ENCODE measurements at places on chromosomes 6 and 20.

- no peak for DNase-seq
Observed at GRCh38 chr20:56372850-56373249, 14.1 kb downstream of the FAM210B start.

DNA sequence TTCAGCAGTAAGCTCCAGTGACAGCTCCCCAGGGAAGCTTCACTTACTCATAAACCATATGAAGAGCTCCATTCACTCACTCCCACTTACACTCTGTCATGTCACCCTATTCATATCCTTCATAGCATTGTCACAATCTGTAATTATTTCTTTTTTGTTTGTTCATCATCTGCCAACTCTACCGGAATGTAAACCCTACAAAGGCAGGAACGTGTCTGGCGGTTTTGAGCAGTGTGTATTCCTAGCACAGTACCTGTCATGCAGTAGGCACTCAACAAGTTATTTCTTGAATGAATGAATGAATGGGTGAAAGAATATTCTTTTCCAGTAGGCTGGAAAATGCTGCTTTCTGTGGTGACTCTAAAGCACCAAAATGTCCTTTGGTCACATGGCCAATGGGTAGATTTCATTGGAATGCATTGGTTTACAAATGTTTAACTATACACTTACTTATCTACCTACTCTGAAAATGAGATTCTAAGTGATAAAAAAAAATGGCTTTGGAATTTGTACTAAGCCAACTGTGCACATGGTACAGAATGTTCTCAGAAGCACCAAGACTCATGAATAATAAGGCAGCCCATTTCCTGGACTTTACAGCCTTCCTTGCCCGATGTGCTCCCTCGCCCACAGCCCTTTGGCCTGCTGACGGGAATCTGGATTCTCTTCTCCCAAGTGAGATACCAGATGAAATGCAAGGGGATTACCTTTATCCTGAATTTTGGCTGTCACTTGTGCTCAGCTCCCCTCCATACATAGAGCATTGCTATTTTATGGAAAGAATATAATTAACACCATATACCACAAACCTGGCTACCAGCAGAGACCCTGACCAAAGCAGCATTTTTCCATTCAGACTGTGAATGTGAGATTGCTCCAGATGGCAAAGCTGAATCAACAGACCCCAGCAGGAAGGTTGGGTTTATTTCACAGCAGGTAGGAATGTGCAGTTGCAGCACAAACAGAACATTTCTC lies 273.3 kb downstream of the ALDH8A1 start:
- peak; percentile 43 for DNase-seq

- no peak for DNase-seq
Observed at GRCh38 chr6:125940247-125941041, 16.1 kb upstream of the HINT3 start.

DNA sequence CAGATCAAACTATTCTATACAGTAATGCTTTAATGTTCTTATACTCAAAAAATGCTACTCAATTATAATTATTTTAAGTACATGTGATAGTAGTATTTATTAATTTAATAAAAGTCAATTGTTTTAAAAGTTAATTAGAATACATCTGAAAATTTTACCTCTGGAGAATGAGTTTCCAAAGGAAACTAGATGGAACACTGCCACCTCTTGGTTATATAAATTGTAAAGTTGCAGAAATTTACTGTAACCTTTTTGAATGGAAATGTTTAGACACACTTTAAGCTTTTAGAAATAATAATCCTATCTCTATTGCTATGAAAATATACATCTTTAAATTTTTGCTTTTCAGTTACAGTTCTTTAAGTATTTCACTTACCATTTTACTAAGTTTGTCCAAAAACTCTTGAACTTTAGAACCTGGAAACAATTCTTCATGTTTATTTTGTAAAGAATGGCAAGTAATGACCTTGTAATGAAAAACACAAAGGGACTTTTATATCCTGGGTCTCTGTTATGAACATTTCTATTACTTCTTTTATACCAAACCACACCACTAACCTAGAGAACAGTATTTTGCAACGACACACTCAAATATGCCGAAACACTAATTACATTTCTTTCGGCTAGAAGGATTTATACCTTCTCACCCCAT lies 10.9 kb upstream of the BMP5 start:
- peak; percentile 40 for DNase-seq

DNA sequence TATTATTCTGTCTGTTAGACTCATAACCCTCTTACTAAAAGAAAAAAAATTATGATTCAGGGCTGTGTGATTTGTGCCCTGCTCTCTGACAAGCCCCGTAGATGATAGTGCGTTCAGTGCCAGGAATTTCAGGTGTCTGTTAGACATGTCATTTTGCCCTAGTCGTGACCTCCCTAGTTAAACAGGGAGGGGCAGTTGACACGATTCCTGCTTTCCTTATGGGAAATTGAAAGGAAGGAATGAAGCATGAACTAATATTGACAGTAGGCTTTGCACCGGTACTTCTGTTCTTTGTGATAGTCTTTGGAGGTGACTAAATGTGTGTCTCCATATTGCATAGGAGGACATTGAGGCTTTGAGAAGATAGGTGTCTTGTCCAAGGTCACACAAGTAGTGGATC lies 26.3 kb downstream of the RPRD1B start:
- no peak for DNase-seq

DNA sequence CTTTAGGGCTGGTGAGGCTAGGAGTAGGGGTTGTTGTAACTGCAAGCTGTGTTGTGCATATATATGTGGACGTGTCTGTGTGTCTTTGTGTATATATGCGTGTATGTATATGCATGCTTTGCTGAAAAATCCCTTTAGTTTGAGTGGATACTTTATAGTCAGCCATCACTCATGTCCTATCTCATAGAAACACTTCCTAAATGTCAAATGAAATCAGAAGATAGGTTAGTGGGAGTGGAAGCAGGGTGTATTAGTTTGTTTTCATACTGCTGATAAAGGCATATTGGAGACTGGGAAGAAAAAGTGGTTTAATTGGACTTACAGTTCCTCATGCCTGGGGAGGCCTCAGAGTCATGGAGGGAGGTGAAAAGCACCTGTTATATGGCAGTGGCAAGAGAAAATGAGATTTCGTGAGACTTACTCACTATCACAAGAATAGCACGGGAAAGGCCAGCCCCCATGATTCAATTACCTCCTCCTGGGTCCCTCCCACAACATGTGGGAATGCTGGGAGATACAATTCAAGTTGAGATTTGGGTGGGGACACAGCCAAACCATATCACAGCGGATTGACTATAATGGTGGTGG lies 131.1 kb downstream of the JARID2 start:
- DNase-seq = no peak

Measured in NCI-H446 (cell line).